ENCODE measurements at places on chromosomes 7 and 10.

GRCh38 chr10:31954410-31955191, 26.0 kb upstream of the ARHGAP12 start:
- no peak for DNase-seq

- no peak for DNase-seq
Measured at GRCh38 chr7:24052572-24053260, 231.3 kb upstream of the NPY start.

- DNase-seq, result peak; percentile 26
Measured at GRCh38 chr7:135245226-135246190, 11.9 kb downstream of the STRA8 start.

GRCh38 chr10:31318382-31318853, 598 bp upstream of the ZEB1 start:
- DNase-seq, result peak; percentile 91

DNA sequence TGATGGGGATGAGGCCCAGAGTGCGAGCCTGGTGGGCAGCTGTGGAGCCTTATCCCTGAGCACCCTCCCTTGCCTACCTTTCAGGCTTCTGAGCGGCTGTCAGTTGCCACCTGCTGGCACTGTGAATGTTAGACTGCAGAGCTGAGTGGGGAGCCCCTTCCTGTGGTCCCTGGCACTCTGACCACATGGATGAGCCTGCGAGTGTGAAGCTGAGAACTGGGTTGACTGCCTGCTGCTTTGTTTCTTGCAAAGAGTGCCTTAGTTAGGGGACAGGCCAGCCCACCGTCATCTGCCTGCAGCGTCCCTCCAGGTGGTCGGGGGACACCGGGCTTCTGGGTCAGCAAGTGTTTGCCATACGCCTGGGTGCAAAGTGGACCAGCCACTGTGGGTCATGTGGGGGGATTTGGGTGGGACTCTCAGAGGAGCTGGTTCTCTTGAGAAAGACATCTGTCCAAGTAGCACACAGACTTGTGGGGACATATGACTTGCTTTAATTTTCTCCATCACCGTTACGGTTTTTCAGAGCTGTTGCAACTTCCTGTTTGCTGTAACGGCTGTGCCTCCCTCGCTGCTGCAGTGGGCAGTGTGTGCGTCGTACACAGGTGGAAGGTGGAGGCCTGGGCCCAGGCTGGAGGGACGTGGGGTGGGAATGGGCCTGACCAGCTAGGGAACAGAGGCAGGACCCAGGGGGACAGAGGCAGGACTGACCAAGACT, 13.7 kb downstream of the INPP5A start:
- DNase-seq, result peak; percentile 76

- no peak for DNase-seq
Measured at GRCh38 chr10:70666960-70667798, 5.1 kb upstream of the ADAMTS14 start.

DNA sequence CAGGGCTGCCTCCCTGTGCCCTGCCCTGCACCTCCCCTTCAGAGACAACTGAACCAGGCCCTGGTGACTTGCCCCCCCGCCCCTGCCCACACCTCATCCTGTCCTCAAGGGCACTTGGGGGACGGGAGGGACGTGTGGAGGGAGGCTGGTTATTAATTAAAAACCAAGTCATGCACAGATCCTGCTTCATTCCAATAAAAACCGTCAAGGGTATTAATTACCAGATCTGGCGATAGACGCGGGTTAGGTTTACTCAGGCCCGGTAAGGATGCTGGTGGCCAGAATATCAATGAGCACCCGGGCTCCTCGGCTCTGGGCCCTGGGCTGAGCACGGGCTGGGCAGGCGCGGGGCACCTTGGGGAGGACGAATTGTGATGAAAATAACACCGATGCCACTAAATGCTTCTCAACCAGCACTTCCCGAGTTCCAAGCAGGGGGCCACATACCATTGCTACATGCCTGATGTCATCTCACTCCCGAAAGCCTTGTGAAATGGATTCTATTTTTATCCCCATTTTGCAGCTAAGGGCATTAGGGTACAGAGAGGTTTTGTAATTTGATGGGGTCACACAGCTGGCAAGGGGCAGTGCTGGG, 24.5 kb upstream of the GTF2IRD1 start:
- no peak for DNase-seq

- no peak for DNase-seq
Measured at GRCh38 chr10:18649364-18649959, 1.9 kb downstream of the NSUN6 start.

DNA sequence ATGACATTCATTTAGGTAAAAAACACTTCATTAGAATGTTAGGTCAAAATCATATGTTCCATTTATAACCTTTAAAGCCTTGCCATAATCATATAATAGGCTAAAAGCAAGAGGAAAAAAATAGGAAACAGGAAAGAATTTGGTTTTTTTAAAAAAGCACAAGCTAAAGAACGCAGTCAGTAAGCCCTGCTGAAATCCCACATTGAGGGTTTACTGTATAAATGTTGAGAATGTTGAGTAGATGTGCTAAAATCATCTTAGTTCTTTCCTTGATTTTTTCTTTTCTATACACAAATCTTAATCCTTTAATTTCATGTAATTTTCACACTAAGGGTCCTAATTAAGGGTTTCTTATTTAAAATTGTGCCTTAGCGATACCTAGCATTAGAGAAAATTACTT, 133.0 kb downstream of the TSPAN12 start:
- DNase-seq, result no peak

- no peak for DNase-seq
Measured at GRCh38 chr10:52551046-52551445, 221.5 kb downstream of the MBL2 start.

DNA sequence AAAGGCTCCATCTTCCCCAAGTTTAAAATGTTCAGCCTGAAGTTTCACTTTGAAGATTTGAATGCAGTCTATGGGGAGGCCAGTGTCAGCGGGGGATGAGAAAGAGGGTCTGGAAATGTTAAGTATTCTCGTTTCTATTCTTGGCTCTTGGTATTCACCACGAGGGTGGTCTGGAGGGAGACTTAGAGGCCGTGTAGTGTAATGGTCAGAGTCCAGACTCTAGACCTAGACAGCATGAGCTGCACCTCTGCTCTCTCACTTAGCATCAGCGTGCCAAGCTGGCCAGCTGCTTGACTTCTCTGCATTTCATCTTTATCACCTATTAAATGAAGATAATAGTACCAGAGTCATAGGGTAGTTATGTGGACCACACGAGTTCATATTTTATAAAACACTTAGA, 57.9 kb downstream of the MKX start:
- no peak for DNase-seq

- no peak for DNase-seq
Measured at GRCh38 chr7:90461219-90461618, 8.2 kb upstream of the PTTG1IP2 start.

GRCh38 chr7:111499027-111499426, 63.3 kb downstream of the IMMP2L start:
- DNase-seq, result no peak

DNA sequence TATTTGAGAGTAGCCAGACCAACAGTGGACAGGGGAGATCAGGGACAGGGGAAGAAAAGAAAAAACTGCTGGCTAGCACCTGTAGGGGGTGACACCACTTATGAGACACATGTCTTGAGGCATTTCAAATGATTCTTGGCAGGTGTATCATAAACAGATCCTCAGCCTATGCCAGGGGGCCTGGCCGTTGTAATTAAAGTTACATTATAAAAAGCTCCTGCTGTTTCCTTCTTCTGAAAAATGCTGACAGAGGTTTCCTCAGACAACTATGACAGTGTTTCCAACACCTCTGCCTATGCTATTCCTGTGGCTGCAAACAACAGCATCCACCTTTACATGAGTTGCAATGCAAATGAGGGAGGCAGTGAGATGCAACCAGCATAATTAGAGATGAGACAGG, 281.0 kb upstream of the PTER start:
- DNase-seq, result no peak

DNA sequence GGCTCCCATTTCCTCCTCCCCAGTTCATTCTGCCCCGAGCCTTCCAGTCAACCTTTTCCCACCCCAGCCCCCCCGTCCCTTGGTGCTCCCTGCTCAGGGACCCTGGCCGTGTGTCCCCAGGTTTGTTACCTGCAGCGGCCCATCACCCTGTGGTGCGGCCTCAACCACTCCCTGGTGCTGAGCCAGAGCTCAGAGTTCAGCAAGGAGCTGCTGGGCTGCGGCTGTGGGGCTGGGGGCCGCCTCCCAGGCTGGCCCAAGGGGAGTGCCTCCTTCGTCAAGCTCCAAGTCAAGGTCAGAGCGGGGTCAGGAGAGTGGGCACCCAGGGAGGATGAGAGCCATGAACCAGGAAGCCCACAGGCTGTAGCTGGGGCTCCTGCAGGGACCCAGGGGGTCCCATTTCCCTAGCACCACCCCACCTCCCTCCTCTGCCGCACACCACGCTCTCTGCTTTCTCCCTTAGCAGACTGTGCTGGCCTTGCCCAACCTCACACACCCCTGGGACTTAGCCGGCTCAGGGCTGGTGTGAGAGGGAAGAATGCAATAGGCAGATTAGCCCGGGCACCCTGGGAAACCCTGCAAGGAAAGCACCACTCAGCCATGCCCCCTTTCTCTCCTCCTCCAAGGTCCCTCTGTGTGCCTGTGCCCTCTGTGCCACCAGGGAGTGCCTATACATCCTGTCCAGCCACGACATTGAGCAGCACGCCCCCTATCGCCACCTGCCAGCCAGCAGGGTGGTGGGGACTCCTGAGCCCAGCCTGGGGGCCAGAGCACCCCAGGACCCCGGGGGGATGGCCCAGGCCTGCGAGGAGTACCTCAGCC, 2.0 kb upstream of the PCOLCE start:
- DNase-seq, result no peak

DNA sequence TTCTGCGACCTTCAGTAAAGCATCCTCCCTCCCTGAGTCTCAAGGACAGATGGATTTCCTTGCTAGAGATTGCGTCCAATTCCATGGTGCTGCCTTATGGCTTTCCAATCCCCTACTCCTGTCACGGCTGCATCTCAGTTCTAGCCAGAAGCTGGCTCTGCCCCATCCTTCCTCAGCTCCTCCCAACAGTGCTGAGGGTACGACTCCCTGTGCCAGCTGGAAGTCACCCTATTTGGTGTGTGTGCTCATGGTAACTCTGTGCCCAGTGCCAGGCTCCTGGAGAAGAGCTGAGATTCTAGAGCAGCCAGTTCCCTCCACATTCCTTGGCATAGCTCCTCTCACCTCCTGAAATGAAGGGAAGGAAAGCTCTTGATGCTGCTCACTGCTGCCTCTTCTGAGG, 185.0 kb upstream of the PODXL start:
- no peak for DNase-seq

DNA sequence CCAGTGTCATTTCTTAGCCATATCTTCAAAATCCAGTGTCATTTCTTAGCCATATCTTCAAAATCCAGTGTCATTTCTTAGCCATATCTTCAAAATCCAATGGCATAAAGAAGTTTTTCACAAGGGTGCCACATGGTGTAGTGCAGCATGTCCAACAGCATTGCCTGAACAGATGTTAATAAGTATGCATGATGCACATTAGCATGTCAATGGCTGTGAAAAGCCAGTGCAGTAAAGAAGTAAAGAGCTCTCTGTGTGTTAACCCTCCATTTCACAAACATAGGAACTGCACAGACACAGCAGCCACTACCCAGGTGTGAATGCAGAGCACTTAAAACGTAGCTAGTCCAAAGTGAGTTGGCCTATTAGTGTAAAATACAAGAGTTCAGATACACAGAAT, 89.8 kb downstream of the GNAI1 start:
- DNase-seq, result no peak

Data from activated CD8-positive, alpha-beta memory T cell treated with anti-CD3 and anti-CD28 coated beads for 24 hours (primary cell).